T follicular helper cell (primary cell): ENCODE measurements at places on chromosomes 12 and 14.
A peak's percentile ranks its signal among the peaks of the same experiment; 100 is the strongest.

GRCh38 chr14:68789821-68790643 lies 2.8 kb downstream of the ZFP36L1 start:
- DNase-seq: no peak

DNA sequence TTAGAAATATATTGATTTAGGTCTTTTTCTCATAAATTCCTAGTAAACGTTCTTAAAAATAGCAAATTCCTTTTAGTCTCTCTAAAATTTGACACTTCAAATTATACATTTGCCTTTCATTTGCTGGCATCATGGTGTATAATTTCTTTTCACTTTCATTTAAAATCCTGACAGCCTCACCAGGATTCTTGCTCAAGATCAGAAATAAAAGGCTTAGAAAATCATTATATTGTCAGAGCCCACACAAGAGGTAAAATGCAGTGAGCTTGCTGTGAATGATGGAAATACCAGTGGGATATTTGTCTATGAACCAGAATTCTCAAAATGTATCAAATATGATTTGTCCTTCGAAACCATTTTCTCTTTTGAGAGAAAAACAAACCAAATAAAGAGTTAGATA lies 78.2 kb upstream of the PIK3C2G start:
- no peak for DNase-seq

DNA sequence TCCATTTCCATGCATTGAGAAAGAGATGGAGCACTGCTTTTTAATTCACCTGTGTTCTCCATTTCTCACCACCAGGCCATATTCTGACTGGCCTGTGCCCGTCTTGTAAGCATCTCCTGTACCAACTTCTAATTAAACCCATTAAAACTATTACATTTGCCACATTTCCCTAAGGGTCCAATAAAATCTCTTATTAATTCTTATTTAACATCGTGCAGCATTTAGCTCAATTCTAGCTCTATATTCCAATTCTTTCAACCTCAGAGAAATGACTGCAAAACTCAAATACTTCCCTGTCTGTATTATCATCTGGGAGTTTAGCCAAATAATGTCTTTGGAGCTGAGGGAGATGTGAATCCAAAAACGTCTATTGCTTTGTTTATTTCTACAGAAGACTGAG lies 495.4 kb upstream of the TMEM132C start:
- no peak for DNase-seq

- no peak for DNase-seq
Observed at GRCh38 chr12:6280053-6280469, 30.4 kb upstream of the PLEKHG6 start.

DNA sequence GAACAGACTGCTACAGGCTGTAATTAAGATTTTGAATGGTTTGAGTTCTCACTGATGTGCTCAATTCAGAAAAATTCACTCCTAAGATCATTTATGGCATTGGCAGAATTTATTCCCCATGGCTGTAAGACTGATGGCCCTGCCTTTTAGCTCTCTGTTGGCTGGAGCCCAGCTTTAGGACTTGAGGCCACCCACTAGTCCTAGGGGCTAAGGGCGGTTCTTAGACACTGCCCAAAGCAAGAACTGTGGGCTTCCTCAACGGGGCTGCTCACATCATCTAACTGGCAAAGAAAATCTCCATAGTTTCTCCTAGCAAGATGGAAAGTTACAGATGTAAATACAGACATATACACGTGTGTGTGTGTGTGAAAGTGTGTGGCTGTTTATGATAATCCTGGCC lies 3.4 kb upstream of the CCER1 start:
- DNase-seq: no peak

DNA sequence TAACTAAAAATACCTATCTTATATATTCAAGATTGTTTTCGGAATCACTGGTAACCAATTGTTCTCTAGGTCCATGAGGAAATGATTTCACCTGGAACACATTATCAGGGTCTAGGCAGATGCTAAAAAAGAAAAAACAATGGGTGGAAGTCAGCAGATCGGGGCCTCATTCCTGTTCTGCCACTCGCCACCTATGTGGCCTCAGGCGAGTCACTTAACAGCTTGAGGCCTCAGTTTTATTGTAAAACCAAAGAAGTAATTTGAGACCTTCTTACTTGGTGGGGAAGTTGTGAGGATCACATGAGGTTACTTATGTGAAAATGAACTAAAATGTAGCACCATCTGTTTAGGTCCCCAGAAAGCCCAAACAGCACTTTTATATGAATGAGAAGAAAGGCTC lies 6.2 kb upstream of the RNASE10 start:
- DNase-seq: no peak

DNA sequence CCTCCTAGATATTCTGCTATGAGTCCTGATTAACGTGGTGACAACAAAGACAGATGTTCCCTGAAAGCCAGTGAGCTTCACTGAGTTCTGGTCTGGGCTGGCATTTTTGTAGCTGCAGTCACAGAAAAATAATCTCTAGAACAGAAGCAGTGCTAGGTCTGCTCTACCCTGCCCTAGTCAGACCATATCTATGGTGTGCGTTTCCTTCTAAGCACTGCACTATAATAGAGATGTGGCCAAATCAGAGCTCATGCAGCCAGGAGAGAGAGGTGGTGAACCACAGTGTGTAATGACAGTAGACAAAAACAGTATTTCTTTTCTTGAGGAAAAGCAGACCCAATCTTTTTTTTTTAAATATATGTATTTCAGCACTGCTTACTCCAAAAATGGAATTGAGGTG lies 76.3 kb downstream of the CMAS start:
- DNase-seq: no peak

- DNase-seq: no peak
Observed at GRCh38 chr12:50082644-50083043, 2.5 kb upstream of the SMARCD1 start.

DNA sequence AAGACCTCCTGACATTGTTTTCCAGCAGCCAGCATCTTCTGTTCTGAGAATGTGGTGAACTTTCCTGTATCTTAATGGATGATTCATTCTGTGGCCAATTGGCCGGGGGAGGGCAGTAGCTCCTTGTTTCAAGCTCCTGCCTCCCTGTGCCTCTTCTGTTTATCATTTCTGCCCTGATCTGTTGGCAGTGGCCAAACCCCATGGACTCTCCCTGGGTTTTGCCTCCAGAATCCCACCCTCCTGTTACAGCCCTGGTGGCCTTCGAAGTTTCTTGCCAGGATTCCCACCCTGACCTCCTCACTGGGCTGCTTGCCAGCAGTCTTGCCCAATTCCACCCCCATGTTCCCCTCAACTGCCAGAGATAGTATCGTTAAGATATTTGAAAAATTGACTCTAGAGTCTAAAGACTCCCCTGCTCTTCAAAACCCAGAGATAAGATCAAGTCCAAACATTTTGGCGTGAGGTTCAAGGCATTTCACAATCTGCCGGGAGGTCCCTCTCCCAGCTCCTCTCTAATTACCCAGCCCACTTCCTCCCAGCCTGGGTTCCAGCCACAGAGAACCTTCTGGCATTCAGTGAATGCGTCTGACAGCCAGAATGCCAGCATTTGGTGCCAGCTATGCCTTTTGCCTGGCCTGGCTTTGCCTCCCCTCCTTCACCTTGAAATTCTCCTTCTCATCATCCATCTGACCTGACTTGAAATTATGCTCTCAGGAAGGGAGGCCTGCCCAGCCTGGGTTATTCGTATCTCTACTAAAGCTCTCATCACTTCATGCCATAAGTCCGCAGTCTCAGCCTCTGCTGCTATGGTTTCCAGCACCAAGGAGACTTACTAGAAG lies 37.7 kb upstream of the TXNRD1 start:
- no peak for DNase-seq

DNA sequence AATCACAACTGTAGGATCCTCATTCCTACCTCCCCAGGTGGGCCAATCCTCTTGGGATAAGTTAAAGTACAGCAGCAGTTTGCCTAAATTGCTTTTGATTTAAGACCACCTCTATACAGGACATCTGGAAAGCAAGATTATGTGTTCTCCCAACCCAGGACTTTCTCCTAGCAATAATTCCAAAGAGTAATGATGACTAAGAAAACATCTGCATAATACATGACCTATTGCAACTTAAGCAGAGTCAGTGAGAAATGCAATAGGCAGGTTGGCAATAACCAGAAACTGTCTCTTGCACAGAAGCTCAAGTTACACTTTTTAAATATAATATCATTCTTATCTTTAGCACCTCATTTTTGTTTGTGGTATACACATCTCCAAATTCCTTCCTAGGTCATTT lies 275.4 kb downstream of the TRHDE start:
- no peak for DNase-seq

GRCh38 chr14:50100805-50101204 lies 15.6 kb downstream of the VCPKMT start:
- DNase-seq: no peak

GRCh38 chr12:51960890-51961289 lies 9.4 kb downstream of the ACVR1B start:
- no peak for DNase-seq

DNA sequence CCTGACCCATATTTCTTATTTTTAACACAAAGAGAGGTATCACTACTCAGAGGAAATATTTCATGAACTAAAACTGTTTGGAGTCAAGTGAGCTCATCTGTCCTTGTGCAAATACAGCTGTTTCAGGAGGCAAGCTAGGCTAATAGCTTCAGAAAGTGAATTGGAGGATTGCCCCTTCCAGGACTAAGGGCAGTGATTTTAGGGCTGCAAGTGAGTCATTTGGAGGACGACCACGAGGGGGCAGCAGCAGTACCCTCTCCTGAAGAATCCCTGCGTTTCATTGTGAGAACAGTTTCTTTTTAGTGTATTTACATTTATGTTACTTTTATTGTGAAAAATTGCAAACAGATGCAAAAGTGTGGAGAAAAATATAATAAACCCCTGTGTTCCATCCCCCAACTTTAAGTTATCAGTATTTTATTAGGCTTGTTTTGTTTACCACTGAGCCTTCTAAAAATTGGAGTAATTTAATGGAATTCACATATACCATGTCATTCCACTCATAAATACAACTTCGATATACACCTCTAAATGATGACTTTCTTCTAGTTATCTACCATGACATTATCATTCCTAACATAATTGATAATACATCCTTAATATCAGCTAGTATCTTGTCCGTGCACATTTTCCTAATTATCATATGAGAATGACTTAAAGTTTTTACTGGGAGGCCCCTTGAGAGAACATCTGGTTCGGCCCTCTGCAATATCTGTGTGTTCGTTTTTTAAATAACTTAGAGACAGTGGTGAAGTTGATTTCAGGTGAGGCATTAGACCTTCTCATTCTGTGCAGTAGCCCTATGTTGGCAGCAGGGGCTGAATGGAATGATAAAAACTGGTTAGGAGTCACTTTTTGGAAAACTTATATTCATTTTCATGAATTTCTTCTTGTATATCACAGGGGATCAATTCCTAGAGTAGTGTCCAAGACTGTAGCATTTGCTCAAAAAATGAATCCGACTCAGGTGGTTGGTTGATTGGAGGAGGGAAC lies 13.7 kb downstream of the FOXJ2 start:
- DNase-seq: peak; percentile 72

DNA sequence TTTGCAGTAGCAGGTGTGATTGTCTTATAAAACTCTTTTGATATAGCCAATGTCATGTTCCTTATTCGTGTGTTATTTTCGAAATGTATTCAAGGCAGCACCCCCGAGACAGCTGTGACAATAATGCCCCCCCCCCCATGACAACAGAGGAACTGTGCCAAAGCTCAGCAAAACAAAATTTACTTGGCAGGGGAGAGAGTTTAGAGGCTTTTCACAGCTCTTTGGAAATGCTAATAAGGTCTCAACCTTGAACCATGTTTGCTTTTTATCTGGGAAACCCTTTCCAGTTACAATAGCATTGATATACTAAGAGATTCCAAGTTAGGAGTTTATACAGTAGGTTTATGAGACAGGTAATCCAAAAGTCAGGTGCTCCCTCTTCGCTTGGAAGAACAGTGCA lies 56.4 kb upstream of the USP44 start:
- DNase-seq: no peak

GRCh38 chr12:49255857-49256637 lies 8.8 kb upstream of the TUBA1C start:
- no peak for DNase-seq

DNA sequence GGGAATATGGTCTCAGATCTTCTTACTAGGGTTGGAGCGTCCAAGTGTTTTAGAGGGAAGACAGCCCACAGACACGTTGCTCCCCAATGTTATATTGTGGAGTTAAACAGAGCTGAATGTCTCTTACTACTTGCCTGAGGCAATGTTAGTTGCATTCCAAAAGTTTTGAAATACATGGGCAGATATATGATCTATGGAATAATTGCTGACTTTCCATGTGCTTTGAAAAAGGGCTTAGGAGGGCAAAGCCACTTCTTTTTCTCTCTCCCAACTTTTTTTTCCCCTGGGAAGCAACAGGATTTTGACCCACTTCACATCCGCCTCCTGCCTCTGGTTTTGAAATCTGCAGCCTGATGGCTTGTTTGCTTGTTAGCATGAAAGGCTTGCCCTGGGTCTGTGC lies 33.7 kb upstream of the PAX9 start:
- no peak for DNase-seq

GRCh38 chr14:105420101-105420973 lies 710 bp downstream of the MTA1 start:
- DNase-seq: no peak

- DNase-seq: no peak
Observed at GRCh38 chr14:89121968-89122620, 294.9 kb downstream of the FOXN3 start.

DNA sequence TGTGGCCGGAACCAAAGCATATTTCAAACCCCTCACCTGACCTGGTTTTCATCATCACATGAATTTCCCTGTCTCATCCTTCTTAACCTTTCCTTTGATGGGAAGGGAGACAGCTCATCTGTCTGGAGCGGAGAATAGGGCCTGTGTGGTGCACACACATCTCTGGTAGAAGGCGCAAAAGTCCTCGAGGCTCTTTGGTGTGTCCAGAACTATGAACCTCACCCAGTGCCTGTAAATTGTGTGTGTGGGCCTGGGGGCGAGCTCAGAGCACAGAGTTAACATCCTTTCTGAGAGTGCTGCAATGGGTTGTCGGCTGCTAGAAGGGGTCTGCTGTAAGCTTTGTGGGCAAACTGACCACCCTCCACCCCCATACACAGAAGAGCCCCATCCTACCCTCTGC lies 749 bp downstream of the GALNT6 start:
- no peak for DNase-seq

DNA sequence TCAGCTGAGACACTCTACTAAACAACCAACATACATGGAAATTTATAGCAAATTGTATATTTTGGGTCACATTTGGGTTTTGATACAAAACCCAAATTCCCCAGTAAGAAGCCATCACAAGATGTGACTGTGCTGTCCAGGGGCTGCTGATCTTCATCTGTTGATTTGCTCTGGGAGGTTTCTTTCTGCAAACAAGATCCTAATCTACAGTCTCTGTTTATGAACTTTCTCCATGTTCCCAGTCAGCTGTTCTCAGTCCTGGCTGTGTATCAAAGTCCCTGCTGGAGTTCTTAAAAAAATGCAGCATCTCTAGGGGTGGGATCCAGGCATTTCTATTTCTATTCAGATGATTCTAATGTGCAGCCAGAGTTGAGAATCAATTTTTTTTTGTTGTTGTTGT lies 85.1 kb downstream of the ATP23 start:
- no peak for DNase-seq

DNA sequence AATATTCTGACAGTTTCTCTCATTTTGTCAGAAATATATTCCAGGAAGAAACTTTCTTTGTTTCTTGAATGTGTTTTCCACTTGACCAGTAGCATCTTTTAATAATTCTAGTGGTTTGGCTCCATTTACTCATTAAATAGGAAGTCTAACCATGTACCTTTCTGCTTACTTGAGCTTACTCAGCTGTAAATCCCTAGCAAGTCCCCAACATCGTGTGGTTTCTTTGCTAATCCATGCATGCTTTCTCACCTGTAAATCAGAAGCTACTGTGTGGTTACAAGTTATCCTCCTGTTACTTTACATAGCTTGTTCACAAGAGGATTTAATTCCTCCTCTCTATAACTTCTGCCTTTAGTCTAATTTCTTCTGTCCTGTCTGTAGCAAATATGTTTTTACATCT lies 227.7 kb downstream of the FSCB start:
- no peak for DNase-seq
